ENCODE measurements at places on chromosomes 1 and 21.

DNA sequence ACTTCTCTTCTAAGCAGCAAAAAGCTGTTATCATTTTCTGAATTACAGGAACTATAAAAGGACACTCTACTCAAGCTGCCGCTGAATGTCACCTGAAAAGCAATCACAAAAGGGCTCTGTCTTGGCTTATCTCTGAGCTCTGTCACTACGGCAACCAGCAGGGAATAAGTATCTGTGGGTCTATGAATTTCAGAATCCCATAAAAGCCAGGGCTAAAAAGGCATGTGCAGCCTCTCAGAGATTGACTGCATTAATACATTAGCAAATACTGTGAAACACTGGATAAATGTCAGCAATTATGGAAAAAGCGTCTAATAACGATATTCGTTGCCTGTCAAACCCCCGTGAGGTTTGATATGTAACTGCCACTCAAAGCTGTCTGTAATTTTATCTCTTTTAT, 210.2 kb upstream of the DMRTA2 start:
- no peak for DNase-seq

DNA sequence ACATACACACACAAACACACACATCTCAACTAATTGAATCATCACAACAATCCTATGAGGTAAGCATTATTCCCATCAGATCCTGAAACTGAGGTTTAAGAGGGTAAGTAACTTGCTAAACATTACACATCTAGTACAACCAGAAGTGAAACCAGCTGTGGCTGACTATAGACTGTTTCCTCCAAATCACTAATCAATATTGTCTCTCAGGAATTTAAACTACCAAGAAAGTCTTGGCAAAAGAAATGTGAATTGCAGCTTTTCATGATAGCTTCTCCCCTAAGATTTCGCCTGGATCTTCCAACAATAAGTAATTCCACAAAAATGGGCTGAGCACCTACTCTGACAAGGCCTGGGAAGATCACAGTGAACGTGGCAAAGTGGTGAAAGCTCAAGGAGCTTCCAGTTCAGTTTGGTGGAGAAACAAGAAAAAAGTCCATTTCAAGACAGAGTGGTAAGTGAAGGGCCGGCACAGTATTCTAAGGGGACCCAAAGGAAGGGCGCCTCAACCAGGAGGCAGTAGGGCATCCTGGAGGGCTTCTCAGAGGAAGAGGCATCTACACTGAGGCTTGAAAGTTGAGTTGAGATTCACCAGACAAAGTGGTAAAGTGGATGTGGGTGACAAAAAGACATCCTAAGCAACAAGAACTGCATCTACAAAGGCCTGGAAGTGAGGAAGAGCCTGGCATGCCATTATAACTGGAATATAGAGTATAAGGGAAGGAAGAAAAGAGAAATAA, 22.1 kb downstream of the LRRC52 start:
- DNase-seq = no peak

DNA sequence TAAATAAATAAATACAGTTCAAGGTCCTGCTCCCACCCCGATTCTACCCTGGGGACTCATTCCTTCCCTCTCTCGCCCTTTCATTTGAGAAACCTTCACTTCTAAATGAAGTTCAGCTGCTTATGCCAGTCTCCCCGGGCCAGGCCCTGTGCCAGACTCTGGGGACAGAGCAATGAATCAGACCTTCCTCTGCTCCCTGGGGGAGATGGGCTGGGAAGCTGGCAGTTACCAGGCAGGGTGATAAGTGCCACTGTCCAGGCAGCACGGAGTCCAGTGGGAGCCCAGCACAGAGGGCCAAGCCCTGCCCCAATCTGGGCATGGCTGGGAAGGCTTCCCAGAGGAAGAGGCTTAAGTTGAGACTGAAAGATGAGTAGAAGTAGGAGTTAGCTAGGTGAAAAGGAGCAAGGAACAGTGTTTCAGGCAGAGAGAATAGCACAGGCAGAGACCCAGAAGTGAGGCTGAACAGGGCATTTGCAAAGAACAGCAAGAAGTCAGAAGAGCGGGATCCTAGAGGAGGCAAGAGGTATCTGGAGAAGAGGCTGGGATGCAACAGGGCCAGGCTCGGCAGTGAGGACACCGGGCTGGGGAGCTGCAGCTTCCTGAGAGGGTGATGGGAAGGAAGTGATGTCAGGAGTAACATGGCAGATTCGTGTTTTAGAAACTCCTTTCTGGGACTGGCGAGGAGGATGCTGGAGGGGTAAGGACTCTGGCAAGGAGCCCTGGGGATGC, 13.5 kb downstream of the KCNQ4 start:
- no peak for DNase-seq

DNA sequence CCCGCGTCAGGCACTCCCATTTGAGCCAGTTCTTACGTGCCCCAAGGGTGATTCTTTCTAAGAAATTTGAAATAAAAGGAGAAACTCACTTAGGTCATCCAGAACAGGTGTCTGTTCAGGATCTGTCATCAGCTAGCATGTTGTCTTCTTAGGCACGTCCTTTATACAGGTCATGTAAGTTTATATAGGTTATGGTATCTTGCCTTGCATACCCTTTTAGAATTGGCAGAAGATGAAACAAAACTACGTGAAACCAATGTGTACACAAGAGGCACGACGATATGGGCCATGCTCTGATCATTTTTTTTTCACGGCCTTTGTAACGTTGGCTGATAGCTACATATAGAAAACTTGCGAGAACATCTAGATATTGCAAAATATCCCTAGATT, 579 bp upstream of the GTF2B start:
- no peak for DNase-seq

GRCh38 chr1:84406346-84406861, 8.1 kb downstream of the DNASE2B start:
- no peak for DNase-seq

DNA sequence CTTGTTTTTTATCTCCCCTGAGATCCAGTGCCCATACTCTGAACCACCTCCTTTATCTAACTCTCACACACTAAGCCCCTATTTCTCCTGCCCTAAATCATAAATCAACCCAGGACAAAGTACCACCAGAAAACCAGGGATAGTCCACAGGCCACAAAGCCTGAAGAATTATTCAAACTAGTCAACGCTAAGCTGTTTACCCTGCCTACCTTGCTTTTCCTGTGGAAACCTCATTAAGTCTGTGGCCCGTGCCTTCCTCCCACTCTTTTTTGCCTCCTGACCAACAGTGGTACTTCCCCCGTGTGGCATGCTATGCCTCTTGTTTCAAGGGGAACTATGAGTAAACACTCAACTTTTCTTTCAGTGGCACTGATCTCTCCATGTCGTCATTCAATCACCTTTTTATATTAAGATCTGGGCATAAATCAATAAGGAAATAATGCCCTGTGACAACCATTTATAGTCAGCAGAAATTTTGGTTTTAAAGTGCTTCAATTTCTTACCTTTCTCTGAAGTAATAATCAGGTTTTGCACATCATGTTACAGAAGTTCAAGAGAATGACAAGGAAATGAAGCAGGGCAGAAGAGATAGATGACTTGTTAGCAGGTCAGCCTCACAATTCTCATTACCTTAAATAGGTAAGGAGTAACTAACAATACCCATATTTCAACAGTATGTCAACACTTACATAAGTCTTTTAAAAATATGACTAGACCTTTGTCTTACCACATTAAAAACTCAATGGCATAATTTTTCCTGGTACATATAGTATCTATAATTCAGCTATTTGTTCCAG, 32.1 kb downstream of the EYA3 start:
- peak; percentile 58 for DNase-seq

DNA sequence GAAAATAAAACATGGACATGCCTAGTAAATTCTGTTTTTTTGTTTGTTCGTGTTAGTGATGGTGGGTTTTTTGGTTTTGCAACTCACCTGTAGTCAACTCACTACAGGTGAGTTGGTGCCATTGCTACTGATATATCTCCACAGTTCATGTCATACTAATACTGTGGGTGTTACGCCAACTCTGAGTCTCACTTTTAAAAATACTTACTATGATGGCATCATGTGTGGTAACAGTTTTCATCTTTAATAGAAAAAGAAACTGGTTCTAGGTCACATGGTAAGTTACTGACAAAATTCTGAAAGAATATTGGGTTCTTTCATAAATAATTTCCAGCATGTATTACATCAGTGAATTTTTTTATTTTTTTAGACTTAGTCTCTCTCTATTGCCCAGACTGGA, 38.0 kb downstream of the TSNAX start:
- no peak for DNase-seq

DNA sequence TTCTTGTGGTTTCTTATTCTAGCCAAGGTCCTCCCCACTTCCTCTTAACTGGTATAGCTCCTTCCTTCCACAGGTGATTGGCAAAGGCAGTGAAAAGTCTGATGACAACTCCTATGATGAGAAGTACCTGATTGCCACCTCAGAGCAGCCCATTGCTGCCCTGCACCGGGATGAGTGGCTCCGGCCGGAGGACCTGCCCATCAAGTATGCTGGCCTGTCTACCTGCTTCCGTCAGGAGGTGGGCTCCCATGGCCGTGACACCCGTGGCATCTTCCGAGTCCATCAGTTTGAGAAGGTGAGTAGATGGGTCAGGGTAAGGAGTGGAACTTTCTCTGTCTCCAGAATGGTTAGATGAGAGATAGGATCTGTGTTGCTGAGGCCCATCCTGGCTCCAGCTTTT, 14.2 kb upstream of the CELSR2 start:
- DNase-seq = no peak

GRCh38 chr1:246613096-246613758, 47.0 kb downstream of the CNST start:
- no peak for DNase-seq

GRCh38 chr21:15400905-15401304, 328.9 kb upstream of the USP25 start:
- no peak for DNase-seq

- DNase-seq = no peak
Measured at GRCh38 chr1:168482106-168482505, 61.7 kb downstream of the XCL2 start.

- DNase-seq = no peak
Measured at GRCh38 chr21:37208056-37208721, 58.9 kb downstream of the VPS26C start.

DNA sequence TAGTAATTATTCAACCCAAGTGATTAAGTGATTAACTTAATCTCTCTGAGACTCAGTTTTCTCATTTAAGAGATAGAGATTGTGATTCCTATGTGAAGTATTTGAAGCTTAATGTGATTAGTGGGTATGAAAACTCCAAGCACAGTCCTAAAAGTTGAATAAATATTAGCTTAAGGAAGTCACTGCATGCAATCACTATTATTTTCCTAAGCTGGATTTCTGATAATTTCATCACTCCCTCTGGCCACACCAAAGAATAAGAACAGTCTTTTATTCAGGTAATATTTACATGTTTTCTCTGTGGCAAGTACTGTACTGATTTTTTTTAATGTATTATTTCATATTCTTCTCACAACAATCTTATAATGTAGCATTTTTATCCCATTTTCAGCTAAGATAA, 31.1 kb downstream of the CD55 start:
- DNase-seq = no peak

DNA sequence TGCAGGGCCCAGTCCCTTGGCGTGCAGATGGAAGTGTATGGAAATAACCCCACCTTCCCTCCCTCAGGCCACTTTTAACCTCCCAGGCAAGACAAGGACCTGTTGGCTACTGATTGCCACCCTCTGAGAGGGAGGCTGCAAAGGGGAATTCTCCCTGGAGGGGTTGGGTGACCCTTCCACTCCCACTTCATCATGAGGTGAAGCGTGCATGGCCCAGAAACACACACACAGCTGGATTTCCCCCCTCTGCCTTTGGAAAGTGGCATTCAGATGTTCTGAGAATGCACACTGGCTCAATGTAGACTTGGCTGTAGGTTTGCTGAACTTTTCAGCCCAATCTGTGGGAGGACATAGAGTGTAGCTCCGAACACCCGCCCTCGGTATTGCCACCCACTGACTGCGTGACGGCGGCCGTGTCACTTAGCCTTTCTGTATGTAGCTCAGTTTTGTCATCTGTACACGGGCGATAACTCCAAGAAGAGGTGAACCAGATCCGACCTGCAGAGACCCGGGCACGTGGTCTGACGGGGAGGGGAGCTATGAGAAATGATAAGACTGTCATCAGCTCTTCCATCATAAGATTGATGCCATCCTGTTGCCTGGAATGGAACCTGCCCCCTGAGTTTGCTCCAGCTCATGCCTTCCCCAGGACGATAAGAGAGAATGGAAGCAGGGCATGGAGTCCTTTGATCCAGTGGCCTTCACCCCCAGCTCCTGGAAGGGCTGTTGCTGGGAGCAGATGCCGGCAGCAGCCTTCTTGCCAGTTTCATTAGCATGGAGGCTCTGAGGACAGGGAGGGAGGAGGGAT, 19.3 kb downstream of the MIIP start:
- no peak for DNase-seq

GRCh38 chr1:194331758-194332157, 1145.3 kb upstream of the B3GALT2 start:
- DNase-seq = no peak

GRCh38 chr1:6347641-6348487, 45.7 kb downstream of the ACOT7 start:
- peak; percentile 70 for DNase-seq

GRCh38 chr1:153386500-153386901, 4.4 kb downstream of the S100A8 start:
- DNase-seq = no peak

- no peak for DNase-seq
Measured at GRCh38 chr1:202656057-202656456, 54.2 kb downstream of the SYT2 start.

- DNase-seq = no peak
Measured at GRCh38 chr1:248288391-248288790, 10.6 kb upstream of the OR2T33 start.

- no peak for DNase-seq
Measured at GRCh38 chr1:32099426-32099825, 8.4 kb upstream of the KPNA6 start.

DNA sequence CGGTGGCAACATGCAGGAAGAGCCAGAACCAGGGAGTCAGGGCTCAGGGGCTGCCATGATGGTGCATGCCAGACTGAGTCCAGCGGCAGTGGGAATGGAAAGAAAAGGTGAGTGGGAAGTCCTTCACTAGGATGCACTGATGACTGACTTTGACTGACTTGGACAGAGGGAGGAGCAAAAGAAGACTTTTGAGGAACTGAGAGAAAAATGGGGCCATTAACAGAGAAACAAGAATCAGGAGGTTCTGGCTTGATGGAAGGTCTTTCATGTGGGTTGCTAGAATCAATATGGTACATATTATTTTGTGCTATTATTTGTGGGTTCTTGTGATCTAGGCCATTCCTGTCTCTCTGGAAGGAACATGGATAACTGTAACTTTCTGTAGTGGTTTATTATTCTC, 454.6 kb upstream of the PROX1 start:
- no peak for DNase-seq

DNA sequence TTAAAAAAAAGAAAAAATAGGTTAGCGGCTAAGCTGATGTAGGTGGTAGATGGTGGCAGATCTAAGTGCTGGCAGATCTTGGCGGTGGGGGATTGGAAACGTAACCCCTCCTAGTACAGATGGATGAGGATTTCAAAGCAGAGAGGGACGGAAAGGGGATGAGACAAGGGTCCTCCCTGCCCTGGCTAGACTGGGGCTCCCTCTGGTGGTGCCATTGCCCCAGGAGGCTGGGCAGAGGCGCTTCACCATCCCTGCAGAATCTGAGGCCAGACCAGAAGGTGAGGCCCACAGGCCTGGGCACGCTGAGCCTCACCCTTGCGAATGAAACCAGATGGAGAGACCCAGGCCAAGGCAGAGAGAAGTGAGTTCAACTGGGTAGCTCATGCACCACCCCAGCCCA, 7.0 kb upstream of the PLEKHA6 start:
- no peak for DNase-seq

- no peak for DNase-seq
Measured at GRCh38 chr1:218837051-218837450, 336.6 kb upstream of the LYPLAL1 start.

- no peak for DNase-seq
Measured at GRCh38 chr1:111542187-111542586, 38.8 kb upstream of the ADORA3 start.

GRCh38 chr1:158084336-158084735, 90.9 kb downstream of the KIRREL1 start:
- DNase-seq = no peak

All from activated naive CD4-positive, alpha-beta T cell treated with anti-CD3 and anti-CD28 coated beads, Interleukin-2, amount 50 U/mL, for 16 hours (primary cell).